ENCODE measurements at places on chromosomes 4 and X. TPM values are rescaled to one million over a fixed set of nuclear protein-coding genes. Genes with fewer than 3 reads are reported as not detected.

Gene ATP1B4
- total RNA-seq: not detected

Gene PARM1
- 2.0 TPM for total RNA-seq

Gene HELT
- total RNA-seq: not detected

Gene IL15
- total RNA-seq: 8.0 TPM

Gene CAPN6
- total RNA-seq: not detected

Gene PSAPL1
- not detected for total RNA-seq

Gene FAM236D
- not detected for total RNA-seq

Gene GLRA2
- not detected for total RNA-seq

Gene LIMCH1
- 6.9 TPM for total RNA-seq

Gene CPE
- 2.3 TPM for total RNA-seq

Gene STPG2
- not detected for total RNA-seq

Gene HERC5
- 1.6 TPM for total RNA-seq

Gene TLR2
- total RNA-seq: 1.3 TPM

Gene ZCCHC18
- 0.64 TPM for total RNA-seq

Gene SNCA
- 10.1 TPM for total RNA-seq

Gene SEPTIN6
- 18.6 TPM for total RNA-seq

Gene HMGN5
- total RNA-seq: 1.8 TPM

Gene CLNK
- not detected for total RNA-seq

Gene MAGEB10
- not detected for total RNA-seq

Gene BEX4
- total RNA-seq: 1.5 TPM

Gene POU4F2
- total RNA-seq: not detected

Gene NUDT11
- total RNA-seq: 14.1 TPM

Gene CCDC158
- total RNA-seq: not detected

Gene RHOXF2
- total RNA-seq: not detected

Gene TLR3
- total RNA-seq: 5.4 TPM

Gene TASL
- not detected for total RNA-seq

Gene FOXP3
- total RNA-seq: 0.13 TPM

Gene MAGEA12
- not detected for total RNA-seq

Gene ANOS1
- total RNA-seq: not detected

Gene FSTL5
- not detected for total RNA-seq

Gene HAND2
- total RNA-seq: 0.71 TPM

Gene TXK
- 0.92 TPM for total RNA-seq

Gene SASH3
- total RNA-seq: not detected

Gene SCD5
- total RNA-seq: 31.3 TPM

Gene BDH2
- 68.1 TPM for total RNA-seq

Gene PNMA5
- not detected for total RNA-seq

Gene DUX4
- not detected for total RNA-seq

Data from LHCN-M2 (cell line).